ENCODE measurements at places on chromosomes 2 and 18. TPM values are rescaled to one million over a fixed set of nuclear protein-coding genes. Genes with fewer than 3 reads are reported as not detected.

Gene HRH4
- total RNA-seq: not detected

Gene FBXO41
- total RNA-seq: 4.7 TPM

Gene METTL8
- 27.5 TPM for total RNA-seq

Gene LOXHD1
- not detected for total RNA-seq

Gene CYP20A1
- total RNA-seq: 8.6 TPM

Gene CHPF
- 31.7 TPM for total RNA-seq

Gene ERFE
- total RNA-seq: 7.6 TPM

Gene ESPNL
- total RNA-seq: 0.07 TPM

Gene PRKCE
- 9.9 TPM for total RNA-seq

Gene RTP5
- total RNA-seq: not detected

Data from A549 treated with AZD2906 at 1 μM for 4 hours (cell line).